Colonic mucosa (tissue), 4 donors: ENCODE measurements at places on chromosomes 12 and 14. TPM values are rescaled to one million over a fixed set of nuclear protein-coding genes. Genes with fewer than 3 reads are reported as not detected.
A peak's percentile ranks its signal among the peaks of the same experiment; 100 is the strongest.

The ANO2 gene
- total RNA-seq, result 1.1 TPM

GRCh38 chr14:68983191-68983590 is 4.1 kb upstream of the ACTN1 start:
- H3K36me3 ChIP-seq, result no peaks in the 10 kb centered on the region
- no peak overlapping the region for H3K4me3 ChIP-seq
- H3K27ac ChIP-seq, result no peak overlapping the region
- no peaks in the 10 kb centered on the region for H3K27me3 ChIP-seq

GRCh38 chr12:26090836-26091510 is 33.9 kb downstream of the BHLHE41 start:
- no peaks in the 10 kb centered on the region for H3K4me1 ChIP-seq
- H3K27ac ChIP-seq, result no peak overlapping the region
- no peaks in the 10 kb centered on the region for H3K27me3 ChIP-seq
- H3K36me3 ChIP-seq, result no peaks in the 10 kb centered on the region

GRCh38 chr12:97542666-97543280 is 80.2 kb downstream of the RMST start:
- no peaks in the 10 kb centered on the region for H3K36me3 ChIP-seq
- H3K4me1 ChIP-seq, result no peaks in the 10 kb centered on the region
- no peak overlapping the region for H3K27ac ChIP-seq
- H3K4me3 ChIP-seq, result no peak overlapping the region
- no peaks in the 10 kb centered on the region for H3K27me3 ChIP-seq

DNA sequence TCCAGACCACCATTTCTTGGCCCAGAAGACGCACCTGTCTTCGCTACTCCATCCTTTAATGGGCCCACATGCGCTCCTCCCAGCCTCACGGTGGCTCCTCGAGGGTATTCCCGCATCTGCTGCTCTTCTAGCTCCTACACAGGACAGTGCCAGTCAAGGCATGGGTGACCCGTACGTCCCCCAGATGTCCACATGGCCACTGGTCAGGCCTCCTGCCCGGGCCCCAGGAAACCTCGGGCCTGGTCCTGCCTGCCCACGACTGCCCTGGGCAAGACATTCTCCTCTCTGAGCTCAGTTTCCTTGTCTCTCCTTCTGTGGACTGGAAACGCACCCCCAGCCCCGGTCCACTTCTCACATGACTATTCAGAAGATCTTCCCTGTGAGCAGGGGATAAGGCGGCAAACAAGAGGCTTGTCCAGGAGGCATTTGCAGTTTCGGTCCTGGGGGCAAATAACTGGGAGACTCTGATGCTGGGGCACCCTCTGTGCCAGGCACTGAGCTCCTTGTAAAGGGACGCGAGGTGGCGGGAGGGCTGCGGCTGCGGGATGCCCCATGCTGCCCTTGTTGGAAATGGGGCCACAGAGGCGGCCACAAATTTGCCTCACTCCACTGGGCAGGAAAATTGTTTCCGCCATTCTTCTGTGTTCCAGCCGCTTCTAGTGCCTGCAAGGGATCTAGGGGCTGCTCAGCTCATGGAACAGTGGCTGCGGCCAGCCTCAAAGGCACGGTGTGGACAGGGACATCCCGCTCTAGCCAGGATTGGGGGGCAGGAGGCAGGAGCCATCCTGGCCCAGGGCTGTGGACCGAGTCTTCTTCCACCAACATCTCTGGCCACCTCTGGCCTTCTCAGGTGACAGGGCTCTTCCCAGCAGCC is 6.8 kb upstream of the BEGAIN start:
- H3K36me3 ChIP-seq, result no peaks in the 10 kb centered on the region
- DNase-seq, result no peak
- H3K27me3 ChIP-seq, result peaks cover 3% of the 10 kb centered on the region
- H3K4me3 ChIP-seq, result no peak overlapping the region
- no peak overlapping the region for H3K27ac ChIP-seq

GRCh38 chr12:121026274-121027045 is 10.2 kb upstream of the C12orf43 start:
- no peak for DNase-seq
- no peaks in the 10 kb centered on the region for H3K4me1 ChIP-seq
- H3K27ac ChIP-seq, result peak overlapping the region; percentile 73
